ENCODE measurements at places on chromosomes 7 and 10.

DNA sequence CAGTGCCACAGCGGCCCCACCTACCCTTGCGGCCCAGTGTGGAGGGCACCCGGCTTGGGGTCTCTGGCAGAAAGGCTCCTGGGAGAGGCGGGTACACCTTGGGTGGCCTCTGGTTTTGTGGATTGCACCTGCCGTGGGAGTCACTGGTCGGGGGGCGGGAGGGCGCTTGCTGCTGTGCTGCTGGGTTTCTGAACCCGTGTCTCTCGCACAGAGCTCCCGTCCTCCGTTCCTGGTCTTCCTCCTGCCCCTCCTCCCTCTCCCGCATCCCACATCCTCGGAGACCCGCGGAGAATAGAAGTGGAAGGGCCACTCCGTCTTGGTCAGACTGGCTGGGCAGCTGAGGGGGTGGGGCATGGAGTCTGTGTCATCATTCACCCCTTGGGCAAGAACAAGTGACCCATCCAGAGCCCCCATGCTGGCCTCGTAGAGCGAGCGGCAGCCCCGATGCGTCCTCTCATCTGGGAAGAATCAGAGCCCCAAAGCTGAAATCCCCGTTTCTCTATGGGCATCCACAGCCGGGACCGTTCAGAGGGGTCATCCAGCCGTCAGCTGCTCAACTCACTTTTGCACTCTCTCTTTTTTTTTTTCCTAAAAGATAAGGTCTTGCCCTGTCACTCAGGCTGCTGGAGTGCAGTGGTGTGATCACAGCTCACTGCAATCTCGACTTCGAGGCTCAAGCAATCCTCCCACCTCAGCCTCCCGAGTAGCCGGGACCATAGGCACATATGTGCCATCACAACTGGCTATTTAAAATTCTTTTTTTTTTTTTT is 4.0 kb downstream of the MAFK start:
- DNase-seq: no peak

DNA sequence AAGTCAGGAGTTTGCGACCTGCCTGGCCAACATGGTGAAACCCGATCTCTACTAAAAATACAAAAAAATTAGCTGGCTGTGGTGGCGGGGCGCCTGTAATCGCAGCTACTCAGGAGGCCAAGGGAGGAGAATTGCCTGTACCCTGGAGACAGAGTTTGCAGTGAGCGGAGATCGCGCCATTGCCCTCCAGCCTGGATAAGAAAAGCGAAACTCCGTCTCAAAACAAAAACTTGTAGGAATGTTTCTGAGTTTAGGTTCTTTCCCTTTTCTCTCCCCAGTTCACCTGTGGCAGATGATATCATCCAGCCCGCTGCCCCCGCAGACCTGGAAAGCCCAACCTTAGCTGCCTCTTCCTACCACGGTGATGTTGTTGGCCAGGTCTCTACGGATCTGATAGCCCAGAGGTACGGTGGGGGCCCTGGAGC is 138.8 kb upstream of the BTBD16 start:
- no peak for DNase-seq

GRCh38 chr7:82382276-82382675 is 61.3 kb downstream of the CACNA2D1 start:
- DNase-seq: no peak

DNA sequence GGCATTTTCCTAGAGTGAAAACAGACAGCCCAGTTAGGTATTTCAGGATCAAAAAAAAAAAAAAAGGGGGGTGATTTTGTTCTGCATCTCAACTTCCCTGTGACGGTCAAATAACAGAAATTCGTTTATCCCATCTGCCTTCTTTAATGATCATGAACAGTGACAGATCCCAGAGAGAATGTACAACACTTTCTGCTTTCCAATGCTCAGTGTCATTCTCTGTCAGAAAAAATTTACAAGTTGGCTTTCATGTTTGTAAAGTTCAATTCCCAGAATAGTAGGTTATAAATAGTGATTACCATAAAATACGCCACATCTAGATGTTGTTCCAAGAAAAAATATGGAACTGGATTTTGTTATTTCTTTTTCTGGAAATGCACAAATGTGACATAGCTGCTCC is 1013.2 kb upstream of the PHF14 start:
- DNase-seq: no peak
